A549 treated with ZK216348 at 1 μM for 4 hours (cell line): ENCODE measurements at places on chromosomes 16 and 17. TPM values are rescaled to one million over a fixed set of nuclear protein-coding genes. Genes with fewer than 3 reads are reported as not detected.

IRX5 gene
- 1.3 to 2.8 TPM (median 2.0 TPM) in 5 replicates for total RNA-seq

SLC46A1 gene
- 13.8 to 24.9 TPM (median 20.2 TPM) in 5 replicates for total RNA-seq

KRTAP17-1 gene
- not detected in 5 replicates for total RNA-seq

VTN gene
- total RNA-seq: 16.2 to 21.8 TPM (median 18.5 TPM) in 5 replicates

CSH2 gene
- total RNA-seq: not detected in 5 replicates
